IPS-NIHi11 (cell line): ENCODE measurements at places on chromosomes 4 and X.
A peak's percentile ranks its signal among the peaks of the same experiment; 100 is the strongest.

DNA sequence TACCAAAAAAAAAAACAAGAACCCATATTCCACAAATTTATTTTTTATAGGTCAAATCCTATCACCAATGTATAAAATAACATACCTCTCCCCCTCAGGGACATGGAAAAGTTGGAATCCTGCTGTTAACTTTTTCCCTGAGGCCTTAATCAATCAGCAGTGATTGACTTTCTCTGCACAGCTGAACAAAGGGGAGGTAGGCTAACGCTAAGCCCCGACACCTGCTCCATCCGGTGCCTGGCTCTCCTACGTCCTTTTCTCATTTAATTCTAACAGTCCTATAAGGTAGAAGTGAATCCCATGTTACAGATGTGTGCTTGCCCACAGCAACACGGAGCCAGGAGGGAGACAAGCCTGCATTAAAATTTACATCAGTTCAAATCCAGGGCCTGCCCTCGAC, 2.8 kb downstream of the CENPU start:
- DNase-seq: no peak

- no peak for DNase-seq
These were observed 283.2 kb downstream of the GPC3 start for GRCh38 chrX:133702230-133702629.

GRCh38 chr4:65973186-65973585, 302.9 kb upstream of the EPHA5 start:
- DNase-seq: no peak

DNA sequence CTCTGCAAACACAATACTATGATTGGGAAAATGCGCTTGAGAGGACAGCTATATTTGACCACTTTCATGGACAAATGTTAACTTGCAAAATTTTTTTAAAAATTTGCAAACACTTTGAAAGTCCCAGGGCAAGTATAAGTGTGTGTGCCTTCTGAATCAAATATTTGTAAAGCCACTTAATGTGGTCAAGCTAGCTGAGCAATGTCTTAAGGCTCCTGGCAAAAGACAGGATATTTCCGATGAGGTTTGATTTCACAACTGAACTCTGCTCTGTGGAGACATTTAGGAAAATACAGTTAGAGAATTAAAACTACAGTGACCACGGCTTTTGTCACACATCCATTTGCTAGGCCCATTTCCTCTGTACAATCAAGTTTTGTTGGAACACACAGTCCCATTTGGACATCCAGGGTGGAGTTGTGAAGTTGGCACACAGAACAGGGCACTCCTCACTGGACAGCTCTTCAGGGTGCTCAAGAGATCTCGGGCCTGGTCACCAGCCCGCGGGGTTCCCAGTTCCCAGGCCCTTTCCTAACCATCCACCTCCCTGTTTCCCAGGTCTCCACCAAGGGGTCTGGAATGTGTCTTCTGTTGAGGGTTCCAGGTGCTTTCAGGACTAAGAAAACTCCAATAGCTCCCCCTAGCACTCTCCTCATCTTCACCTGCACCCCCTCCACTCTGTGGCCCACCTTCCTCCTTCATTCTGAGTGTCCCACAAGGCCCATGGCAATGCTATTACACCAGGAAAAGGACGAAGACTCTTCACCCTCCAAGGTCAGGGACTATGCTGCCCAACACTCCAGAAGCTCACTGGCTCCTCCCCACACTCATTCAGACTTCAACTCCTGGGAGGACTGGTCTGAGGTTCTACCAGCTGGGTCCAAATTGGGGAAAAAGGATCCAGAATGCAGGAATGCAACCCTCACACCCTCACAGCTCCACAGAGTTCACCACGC, 41.9 kb downstream of the XAGE2 start:
- DNase-seq: no peak

GRCh38 chr4:87112063-87112462, 108.4 kb downstream of the KLHL8 start:
- DNase-seq: no peak

- peak; percentile 1 for DNase-seq
These were observed 23.9 kb downstream of the ACSL4 start for GRCh38 chrX:109709129-109709631.

DNA sequence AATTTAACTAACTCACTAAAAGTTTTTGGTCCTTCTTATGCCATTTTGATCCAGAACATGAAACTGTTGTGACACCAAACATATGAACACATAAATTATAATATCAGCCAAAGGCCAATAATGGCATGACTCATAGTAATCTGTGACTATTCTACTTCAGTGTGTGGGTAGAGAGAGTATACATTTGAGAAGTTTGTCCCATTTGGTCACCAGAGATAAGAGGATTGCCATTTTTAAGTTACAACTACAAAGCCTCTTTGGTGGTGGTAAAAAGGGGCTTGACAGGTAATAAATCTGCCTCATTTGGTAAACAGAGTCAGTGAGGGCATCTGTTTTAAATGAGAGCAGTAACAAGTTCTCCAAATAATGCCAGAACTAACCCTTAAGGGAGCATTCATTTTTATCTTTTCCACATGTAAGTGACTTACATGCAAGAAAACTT, 117.9 kb downstream of the TBC1D19 start:
- no peak for DNase-seq

DNA sequence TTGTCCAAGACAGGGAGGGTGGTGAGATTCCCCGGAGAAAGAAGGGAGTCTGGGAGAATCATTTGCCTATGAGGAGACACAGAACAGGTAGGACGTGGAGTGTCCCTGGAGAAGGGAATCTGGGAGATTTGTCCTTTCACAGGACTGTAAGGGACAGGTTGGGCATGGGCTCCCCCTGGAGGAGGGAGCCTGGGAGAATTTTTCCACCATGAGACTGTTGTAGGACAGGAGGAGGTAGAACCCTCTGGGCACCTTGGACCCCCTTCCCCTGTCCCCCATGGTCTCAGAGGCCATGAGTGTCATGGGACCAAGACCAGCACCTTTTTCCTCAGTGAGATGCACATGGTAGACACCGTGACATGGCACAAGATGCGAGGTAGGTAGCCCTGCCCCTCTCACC, 2.8 kb downstream of the PORCN start:
- peak; percentile 27 for DNase-seq

DNA sequence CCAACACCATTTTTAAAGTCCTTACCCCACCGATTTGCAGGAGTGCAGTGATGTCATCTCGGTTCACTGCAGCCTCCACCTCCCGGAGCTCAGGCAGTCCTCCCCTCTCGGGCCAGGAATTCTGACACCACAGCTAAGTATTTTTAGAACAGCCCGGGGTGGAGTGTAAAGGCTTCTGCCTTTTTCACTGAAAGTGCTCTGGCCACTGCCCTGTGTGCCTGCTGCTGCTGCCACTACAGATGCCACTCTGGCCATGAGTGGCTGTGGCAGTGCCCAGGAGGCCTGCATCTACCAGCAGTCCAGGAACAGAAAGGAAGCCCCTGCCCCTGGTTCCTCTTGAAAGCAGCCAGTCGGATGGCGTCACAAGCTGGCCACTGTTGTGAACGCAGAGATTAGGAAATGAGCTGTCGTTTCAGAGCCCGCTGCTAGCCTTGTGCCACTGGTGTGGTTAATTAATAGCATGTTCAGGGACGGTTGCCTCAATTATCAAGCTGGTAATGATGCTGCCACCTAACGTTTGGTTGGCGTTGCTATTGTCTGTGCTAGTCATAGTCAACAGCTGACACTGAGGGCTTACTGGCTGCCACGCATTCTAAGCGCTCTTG, 23.6 kb upstream of the TBC1D14 start:
- DNase-seq: no peak

DNA sequence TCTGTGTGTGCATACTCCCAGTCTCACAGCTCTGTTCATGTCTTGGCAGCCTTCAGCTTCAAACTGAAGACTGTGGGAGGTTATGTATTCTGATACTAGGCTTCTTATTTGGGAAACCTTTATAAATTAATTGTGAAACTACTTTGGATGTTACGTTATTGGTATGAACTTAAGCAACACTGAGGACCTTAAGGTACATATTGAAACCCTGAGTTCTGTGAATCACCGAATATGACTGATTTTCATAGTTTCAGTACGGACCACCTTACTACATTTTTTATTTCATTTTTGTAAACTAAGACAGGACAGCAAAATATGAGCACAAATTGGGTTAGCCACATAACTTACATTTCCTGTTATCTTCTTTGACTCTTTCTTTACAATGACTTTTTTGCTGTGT, 498.4 kb downstream of the PDGFC start:
- DNase-seq: no peak

DNA sequence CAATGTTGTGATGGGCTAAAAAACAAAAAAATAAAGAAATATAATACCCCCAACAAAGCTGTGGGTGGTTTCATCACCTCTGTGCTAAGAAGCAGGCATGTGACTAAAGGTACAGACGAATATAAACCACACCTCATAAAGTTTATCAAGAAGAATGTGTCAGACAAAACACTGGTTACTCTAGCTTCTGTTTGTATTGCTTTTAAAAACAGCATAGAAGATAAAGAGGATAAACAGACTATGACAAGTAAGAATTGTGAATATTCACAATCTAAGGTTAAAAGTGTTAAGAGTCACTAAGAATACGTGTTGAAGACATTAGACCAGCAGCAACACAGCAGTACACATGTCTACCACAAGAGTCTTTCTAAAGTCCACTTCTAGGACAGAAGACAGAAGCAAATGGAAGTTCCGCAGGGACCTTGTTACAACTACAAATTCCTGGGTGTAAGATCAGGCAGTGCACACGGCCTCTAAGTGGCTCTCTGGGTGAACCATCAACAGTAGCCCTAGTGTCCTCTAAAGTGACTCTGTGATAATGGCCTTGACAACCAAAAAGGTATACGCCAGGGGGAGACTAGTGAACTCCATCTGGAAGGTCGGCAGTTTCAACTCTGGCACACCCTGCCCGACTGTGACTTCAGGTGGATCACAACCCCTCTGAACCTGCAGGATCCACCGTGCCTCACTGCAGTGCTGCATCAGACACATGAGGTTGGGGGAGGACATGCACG, 8.3 kb upstream of the FGFBP2 start:
- no peak for DNase-seq

DNA sequence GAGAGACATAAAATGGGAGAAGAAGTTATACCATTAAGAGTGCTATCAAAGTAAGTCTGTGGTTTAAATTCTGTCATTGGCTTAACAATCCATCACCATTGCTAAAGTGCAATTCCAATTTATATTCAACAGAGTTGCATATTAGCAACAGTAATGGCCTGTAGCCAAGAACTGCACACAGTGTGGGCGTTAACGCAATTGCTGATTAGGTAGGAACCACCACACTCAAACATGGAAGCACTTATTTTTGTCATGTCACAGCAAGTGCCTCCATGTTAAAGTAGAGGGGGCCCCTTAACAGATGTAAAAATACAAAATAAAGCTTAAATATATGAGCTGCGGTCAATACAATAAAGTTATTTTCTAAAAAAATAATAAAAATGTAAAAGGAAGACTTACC, 10.8 kb downstream of the LARP7 start:
- no peak for DNase-seq

GRCh38 chr4:87342872-87343271, 20.2 kb upstream of the HSD17B13 start:
- DNase-seq: no peak

DNA sequence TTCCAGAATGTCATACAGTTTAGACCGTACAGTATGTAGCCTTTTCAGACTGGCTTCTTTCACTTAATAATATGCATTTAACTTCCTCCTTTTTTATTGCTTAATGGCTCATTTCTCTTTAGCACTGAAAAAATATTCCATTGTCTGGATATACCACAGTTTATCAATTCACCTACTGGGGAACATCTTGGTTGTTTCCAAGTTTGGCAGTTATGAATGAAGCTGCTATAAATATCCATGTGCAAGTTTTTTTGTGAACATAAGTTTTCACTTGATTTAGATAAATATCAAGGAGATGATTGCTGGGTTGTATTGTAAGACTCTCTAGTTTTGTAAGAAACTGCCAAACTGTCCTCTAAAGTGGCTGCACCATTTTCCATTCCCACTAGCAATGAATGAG, 375.5 kb downstream of the PCDH18 start:
- DNase-seq: no peak

DNA sequence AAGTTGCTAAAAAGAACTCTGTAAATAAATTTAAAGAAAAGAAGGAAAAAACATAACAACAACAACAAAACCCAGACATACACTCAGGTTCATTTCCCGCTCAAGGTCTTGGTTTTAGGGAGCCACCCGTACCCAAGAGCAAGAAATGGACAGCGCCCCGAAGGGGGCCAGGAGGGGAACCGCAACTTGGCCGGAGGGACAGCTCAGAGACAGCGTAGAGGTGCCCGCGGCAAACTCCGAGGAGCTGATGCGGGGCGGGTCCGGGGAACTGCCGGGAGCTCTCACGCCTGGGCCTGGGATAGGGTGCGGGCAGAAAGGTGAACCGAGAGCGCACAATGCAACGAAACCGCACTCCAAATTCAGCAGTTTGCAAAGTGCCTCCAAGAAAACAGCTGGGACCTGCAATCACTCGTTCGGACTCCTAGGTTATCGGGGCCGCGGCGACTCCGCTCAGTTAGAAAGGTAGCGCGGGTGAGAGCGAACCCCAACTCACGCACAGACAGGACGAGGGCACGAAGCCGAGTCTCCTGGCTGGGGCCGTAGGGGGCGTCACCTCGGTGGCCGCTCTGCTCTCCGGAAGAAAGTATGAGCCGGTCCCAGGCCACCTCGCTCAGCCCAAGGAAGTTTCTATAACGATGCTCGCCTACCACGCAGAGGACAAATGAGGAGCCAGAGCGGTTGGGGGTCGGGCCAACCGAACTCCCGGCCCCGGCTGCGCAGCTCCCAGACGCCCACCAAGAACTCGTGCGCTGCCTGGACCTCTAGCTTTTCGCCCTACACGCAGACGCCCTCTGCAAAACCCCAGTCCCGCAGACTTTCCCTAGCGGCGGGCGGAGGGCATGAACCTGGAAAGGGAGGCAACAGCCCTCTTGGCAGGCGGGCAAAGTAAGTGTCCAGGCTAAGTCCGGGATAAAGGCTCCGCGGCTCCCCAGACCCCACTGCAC, 1.4 kb downstream of the NDNF start:
- peak; percentile 39 for DNase-seq

GRCh38 chr4:150479657-150480056, 102.3 kb upstream of the MAB21L2 start:
- no peak for DNase-seq

DNA sequence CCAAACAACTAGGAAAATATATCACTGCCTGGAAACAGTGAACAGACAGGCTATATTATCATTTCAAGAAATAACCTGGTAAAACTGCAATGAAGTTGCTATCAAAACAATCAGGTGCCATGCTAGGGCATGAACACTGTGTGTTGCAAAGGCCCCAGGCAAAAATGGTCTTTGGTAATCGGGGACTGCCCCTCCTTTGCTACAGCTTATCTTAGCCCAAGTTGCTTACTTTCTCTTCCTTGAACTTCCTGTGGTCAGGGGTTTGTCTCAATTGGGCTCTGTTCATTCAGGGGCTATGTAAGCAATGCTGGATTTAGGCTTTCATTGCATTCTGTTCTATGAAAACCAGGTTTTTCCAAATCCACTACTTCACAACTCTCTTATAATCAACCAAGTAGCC, 30.4 kb downstream of the SCML1 start:
- no peak for DNase-seq

- no peak for DNase-seq
These were observed 45.3 kb downstream of the CASP6 start for GRCh38 chr4:109657854-109658418.

DNA sequence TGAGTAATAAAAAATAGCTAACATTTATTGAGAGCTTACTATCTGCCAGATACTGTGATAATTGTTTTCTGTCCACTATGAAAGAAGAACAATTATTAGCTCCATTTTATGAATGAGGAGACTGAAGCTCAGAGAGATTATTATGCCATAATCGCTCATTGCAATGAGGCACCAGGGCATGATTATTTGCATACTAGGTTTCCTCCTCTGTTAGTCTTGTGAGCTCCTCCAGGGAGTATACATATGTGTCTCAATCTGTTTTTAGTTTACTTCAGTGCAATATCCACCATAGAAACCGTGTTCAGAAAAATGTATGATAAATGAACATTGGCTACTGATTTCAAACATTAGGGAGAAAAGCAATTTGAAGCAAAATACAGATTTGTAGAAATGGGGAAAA, 139.4 kb upstream of the OTUD4 start:
- DNase-seq: no peak
